ENCODE measurements at places on chromosomes 6 and 20. TPM values are rescaled to one million over a fixed set of nuclear protein-coding genes. Genes with fewer than 3 reads are reported as not detected.

Gene PPARD
- 10.3 TPM for polyA plus RNA-seq

Gene NOX3
- polyA plus RNA-seq = not detected

Gene TSPO2
- 0.42 TPM for polyA plus RNA-seq

Gene NRSN1
- polyA plus RNA-seq = 1.2 TPM

Gene FAM50B
- polyA plus RNA-seq = 9.7 TPM

Gene CDH4
- 0.27 TPM for polyA plus RNA-seq

Gene FOXF2
- 0.23 TPM for polyA plus RNA-seq

Gene STMND1
- polyA plus RNA-seq = 2.2 TPM

Gene E2F1
- polyA plus RNA-seq = 0.91 TPM

Gene ECT2L
- not detected for polyA plus RNA-seq

Gene NKAIN4
- polyA plus RNA-seq = not detected

Gene OTOR
- polyA plus RNA-seq = not detected

Gene EFCAB8
- polyA plus RNA-seq = 0.19 TPM

Gene RIMS1
- polyA plus RNA-seq = 0.12 TPM

Gene KCNQ5
- polyA plus RNA-seq = 0.04 TPM

Gene ARMC12
- 2.2 TPM for polyA plus RNA-seq

Gene CLPSL1
- not detected for polyA plus RNA-seq

Gene CAGE1
- not detected for polyA plus RNA-seq

Gene KCNQ2
- polyA plus RNA-seq = 5.8 TPM

Gene PPP1R3G
- 0.08 TPM for polyA plus RNA-seq

Gene BPIFB2
- not detected for polyA plus RNA-seq

Gene NFS1
- polyA plus RNA-seq = 34.8 TPM

Gene C6orf47
- polyA plus RNA-seq = 10.8 TPM

Gene EDN3
- polyA plus RNA-seq = 55.3 TPM

Gene ARFGEF3
- polyA plus RNA-seq = 9.7 TPM

Gene TBXT
- not detected for polyA plus RNA-seq

Gene KHDC1L
- polyA plus RNA-seq = 0.38 TPM

Gene ALDH8A1
- polyA plus RNA-seq = 0.99 TPM

Gene ZNF334
- polyA plus RNA-seq = 11.6 TPM

Gene ESR1
- 0.77 TPM for polyA plus RNA-seq

Gene PACRG
- 7.1 TPM for polyA plus RNA-seq

Gene PRSS35
- polyA plus RNA-seq = 0.30 TPM

Gene GPR6
- 0.21 TPM for polyA plus RNA-seq

Gene OR2H2
- polyA plus RNA-seq = not detected

Gene FABP7
- not detected for polyA plus RNA-seq

Gene RAET1G
- 0.30 TPM for polyA plus RNA-seq

Gene WFDC12
- polyA plus RNA-seq = not detected

Gene GHRH
- polyA plus RNA-seq = 0.80 TPM

Gene DDO
- 2.2 TPM for polyA plus RNA-seq

Gene CCDC170
- polyA plus RNA-seq = 0.08 TPM

Gene ZBTB2
- polyA plus RNA-seq = 4.8 TPM

Gene CYP39A1
- 3.0 TPM for polyA plus RNA-seq

Gene SLC22A3
- polyA plus RNA-seq = 0.66 TPM
